Smooth muscle cell of the pulmonary artery (primary cell): ENCODE measurements at places on chromosomes 6 and 20. TPM values are rescaled to one million over a fixed set of nuclear protein-coding genes. Genes with fewer than 3 reads are reported as not detected.

Gene HDGFL1
- not detected in 2 replicates for total RNA-seq

Gene SCAF8
- 28.7 and 35.4 TPM in 2 replicates for total RNA-seq

Gene TRAPPC3L
- 0.07 TPM in 1 of 2 replicates, not detected in the other for total RNA-seq

Gene TNF
- total RNA-seq, result not detected in 2 replicates

Gene MYB
- 0.33 and 0.40 TPM in 2 replicates for total RNA-seq

Gene OPRL1
- total RNA-seq, result 2.3 and 2.4 TPM in 2 replicates

Gene SNX5
- 59.6 and 67.6 TPM in 2 replicates for total RNA-seq

Gene OCSTAMP
- not detected in 2 replicates for total RNA-seq

Gene TAF11
- 12.9 and 20.8 TPM in 2 replicates for total RNA-seq

Gene MRAP2
- total RNA-seq, result 2.7 and 11.2 TPM in 2 replicates

Gene IMPG1
- total RNA-seq, result not detected in 2 replicates

Gene THBS2
- total RNA-seq, result 2,099 and 2,982 TPM in 2 replicates

Gene HCK
- total RNA-seq, result not detected in 2 replicates

Gene ADGRF5
- 5.5 and 39.0 TPM in 2 replicates for total RNA-seq

Gene PACRG
- 0.20 TPM in 1 of 2 replicates, not detected in the other for total RNA-seq

Gene CTCFL
- total RNA-seq, result not detected in 2 replicates

Gene KHDRBS2
- not detected in 2 replicates for total RNA-seq

Gene MMUT
- 23.0 and 23.2 TPM in 2 replicates for total RNA-seq

Gene TFEB
- 3.5 and 6.5 TPM in 2 replicates for total RNA-seq

Gene RIPOR3
- 0.33 and 0.73 TPM in 2 replicates for total RNA-seq

Gene CDH4
- total RNA-seq, result 0.07 and 0.10 TPM in 2 replicates

Gene PEX3
- total RNA-seq, result 22.4 and 23.2 TPM in 2 replicates

Gene CHRNA4
- not detected in 2 replicates for total RNA-seq

Gene IPCEF1
- 0.07 TPM in 1 of 2 replicates, not detected in the other for total RNA-seq

Gene NMBR
- 0.07 TPM in 2 replicates for total RNA-seq

Gene MEI4
- total RNA-seq, result not detected in 2 replicates

Gene MAFB
- 0.79 and 2.0 TPM in 2 replicates for total RNA-seq

Gene RWDD2A
- 4.6 and 5.9 TPM in 2 replicates for total RNA-seq

Gene SCRT2
- not detected in 2 replicates for total RNA-seq

Gene RNF182
- 0.40 and 9.7 TPM in 2 replicates for total RNA-seq
